ENCODE measurements at places on chromosomes 7 and 10.

DNA sequence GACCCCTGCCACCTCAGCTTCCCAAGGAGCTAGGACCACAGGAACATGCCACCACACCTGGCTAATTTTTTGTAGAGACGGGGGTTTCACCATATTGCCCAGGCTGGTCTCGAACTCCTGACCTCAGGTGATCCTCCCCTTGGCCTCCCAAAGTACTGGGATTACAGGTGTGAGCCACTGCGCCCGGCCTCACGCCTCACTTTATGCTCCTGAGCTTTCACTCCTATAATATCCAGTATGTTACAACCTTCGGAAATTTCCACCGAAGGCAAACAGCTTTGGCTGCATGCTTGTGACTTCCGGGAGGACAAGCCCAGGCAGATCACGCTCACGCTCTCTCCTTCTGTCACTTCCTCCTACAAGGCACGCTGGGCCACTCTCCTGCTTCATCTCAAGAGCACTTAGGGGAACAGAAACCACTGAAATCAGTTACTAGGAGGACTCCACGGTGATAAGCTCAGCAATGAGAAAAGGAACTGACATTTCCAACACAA lies 4.4 kb upstream of the MAD1L1 start:
- no peak for DNase-seq

DNA sequence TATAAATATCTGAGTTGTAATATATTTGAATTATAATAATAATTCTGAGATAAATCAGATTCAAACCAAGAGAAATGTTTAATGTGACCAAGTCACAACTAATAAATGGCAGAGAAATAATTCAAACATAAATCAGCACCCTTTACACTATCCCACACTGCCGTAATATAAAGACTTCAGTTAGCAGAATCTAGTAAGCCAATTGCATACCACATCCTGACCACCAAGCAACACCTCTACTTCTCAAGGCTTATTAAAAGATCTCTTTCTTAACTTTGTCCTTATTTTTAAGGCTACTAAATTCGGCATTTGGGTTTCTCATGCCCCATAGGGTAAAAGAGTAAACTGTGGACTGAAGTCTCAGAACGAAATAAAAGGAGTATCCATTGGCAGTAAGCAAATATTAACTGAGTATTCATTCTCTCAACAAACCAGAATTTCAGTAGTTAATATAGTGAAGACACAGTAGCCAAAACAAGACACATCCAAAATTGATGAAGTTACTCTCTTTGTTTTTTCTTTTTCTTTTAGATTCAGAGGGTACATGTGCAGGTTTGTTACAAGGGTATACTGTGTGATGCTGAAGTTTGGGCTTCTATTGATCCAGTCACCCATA lies 14.8 kb downstream of the ACBD5 start:
- DNase-seq, result no peak

- DNase-seq, result peak; percentile 66
These were observed 9.5 kb downstream of the RNF32 start for GRCh38 chr7:156650042-156650441.

GRCh38 chr7:101278461-101279292 lies 33.8 kb upstream of the FIS1 start:
- DNase-seq, result no peak

- no peak for DNase-seq
These were observed 45.5 kb upstream of the DDC start for GRCh38 chr7:50610521-50611277.

DNA sequence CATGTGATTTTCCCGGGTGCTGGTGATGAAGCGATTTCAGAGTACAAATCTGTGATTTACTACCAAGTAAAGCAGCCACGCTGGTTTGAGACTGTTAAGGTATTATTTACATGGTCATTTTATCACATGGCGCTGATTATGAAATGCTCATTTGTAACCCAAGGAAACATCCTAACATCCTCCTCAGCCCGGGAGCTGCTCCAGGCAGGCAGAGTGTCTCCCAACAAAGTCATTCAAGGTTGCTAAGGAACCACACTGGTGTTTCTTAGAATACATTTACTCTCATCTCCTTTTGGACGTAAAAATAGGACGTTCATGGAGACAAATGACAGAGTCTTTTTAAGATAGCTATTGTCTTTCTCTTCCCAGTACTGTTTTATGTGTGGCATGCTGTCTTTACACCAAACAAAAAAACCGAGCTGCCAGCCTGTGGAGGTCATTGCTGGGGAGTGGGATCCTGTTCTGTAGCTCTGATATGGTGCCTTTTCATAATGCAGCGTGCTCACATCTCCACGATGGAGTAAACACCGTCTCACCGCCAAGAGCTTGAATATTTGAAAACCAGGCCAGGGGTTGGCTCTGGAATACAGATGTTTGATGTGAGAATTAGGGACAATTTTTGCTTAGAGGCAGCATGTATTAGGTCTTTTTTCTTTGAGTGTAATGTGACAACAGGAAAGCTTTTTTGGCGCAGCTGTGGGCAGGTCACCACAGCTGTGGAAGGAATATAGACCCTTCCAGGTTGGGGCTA lies 119.6 kb downstream of the DOCK1 start:
- no peak for DNase-seq

DNA sequence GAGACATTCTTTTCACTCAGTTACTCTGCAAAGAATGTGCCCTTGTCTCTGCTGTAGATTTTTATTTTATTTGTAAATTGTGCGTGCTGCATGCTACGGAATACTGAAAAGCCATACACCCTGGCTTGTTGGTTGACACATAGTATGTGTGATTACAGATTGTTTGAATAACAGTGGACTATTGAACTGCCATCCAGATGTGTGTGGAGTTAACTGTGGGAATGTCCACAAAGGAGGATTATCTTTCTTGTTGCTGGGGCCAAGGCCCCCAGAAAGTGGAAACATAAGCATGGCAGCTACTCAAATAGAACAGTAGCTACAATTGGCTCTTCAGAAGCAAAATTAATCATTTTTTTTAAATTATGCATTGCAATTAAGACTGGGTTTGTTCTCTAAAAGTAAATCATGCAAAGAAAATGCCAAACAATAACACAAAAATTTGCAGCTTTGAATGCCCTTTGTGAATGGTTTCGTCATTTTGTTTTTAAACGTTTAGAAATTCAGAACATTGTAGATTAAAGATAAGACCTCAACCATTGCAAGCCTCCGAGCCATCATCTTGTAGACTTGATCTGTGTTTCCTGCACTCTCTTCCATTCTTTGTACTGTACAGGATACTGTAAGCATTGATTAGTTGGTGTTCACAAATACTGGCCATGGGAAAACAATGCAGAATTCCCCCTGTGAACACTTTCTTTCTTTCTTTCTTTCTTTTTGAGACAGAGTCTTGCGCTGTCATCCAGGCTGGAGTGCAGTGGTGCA lies 210.3 kb upstream of the TCF7L2 start:
- DNase-seq, result no peak

DNA sequence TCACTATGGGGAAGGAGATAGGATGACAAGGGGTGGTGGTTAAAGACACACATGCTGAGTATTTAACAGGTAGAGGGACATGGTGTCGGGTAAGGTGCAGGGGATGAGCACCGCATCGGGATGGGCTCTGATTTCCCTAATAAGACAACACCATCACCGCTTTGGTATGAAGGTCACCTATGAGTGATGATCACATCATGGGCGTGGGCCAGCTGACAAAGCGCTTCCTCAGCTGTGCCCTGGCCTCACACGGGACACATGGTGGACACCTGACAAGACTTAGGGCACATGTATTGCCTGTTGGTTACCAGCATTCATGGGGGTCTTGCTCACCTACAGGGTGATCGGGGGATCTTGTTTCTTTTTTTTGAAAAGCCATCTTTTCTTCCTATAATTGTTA lies 12.8 kb downstream of the C7orf57 start:
- no peak for DNase-seq

DNA sequence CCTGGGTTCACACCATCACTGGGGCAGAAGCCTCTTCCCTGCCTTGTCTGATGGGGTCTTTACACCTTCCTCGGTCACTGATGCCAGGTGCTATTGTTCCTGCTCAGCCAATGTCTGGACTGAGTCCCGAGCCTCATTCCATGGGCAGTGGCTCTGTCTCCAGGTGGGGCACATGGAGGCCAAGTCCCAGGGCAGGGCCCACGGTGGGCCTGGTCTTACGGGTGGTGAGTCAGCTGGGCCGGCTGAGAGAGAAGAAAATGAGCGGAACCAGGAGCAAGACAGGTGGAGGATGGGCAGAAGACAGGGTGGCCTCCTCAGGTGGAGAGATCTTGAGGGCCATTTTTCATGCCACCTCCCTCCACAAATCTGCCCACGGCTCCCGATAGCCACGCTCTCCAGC lies 131.7 kb upstream of the FAM20C start:
- DNase-seq, result no peak

DNA sequence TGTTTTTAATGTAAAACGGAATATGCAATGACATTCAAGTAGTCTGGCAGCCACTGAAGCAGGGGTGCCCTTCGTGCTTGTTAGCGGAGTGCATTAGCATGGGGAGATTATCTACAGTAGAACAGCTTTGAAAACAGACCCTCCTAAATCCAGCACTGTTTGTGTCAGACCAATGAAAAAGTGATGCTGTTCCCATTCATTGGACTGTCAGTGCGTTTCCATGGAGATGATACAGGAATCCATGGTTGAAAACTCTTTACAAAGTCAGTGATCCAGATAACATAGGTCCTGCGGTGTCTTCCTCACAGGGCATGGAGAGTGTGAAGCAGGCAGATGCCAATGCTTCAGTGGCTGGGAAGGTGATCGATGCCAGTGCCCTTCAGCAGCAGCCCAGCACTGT lies 73.6 kb downstream of the ITGB8 start:
- peak; percentile 17 for DNase-seq

GRCh38 chr10:14405076-14406065 lies 74.6 kb upstream of the FRMD4A start:
- no peak for DNase-seq

DNA sequence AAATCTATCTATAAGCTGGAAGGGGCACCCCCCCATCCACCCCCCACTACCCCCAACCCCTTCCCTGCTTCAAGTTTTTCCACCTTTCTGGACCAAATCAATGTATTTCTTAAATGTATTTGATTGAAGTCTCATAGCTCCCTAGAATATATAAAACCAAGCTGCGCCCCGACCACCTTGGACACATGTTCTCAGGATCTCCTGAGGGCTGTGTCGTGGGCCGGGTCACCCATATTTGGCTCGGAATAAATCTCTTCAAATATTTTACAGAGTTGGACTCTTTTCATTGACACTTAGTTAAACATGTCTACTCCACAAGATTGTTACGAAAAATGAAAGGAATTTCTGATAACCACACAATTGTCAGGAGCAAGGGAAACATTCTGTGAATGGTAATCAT lies 215.6 kb downstream of the ADARB2 start:
- DNase-seq, result no peak

GRCh38 chr7:142992427-142992826 lies 30.3 kb upstream of the KEL start:
- no peak for DNase-seq

GRCh38 chr10:2777666-2778355 lies 289.5 kb upstream of the PFKP start:
- DNase-seq, result no peak

GRCh38 chr7:94874036-94874785 lies 33.2 kb upstream of the PPP1R9A start:
- no peak for DNase-seq

DNA sequence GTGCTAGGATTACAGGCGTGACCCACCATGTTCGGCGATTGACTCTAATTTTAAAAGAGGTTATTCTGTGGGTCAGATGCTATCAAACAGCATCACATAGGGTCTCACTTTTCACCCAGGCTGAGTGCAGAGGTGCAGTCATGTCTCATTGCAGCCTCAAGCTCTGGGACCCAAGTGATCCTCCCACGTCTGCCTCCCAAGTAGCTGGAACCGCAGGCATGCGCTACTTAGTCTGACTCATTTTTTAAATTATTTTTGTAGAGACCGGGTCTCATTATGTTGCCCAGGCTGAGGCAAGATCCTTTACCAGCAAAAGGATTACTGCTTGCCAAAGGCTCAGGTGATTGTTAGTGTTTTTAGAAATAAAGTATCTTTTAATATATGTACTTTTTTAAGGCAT lies 42.9 kb upstream of the STOX1 start:
- DNase-seq, result no peak

- no peak for DNase-seq
These were observed 88.4 kb upstream of the SAMD8 start for GRCh38 chr10:75023074-75023473.

- DNase-seq, result no peak
These were observed 1.9 kb downstream of the SFTPD start for GRCh38 chr10:79947083-79947415.

DNA sequence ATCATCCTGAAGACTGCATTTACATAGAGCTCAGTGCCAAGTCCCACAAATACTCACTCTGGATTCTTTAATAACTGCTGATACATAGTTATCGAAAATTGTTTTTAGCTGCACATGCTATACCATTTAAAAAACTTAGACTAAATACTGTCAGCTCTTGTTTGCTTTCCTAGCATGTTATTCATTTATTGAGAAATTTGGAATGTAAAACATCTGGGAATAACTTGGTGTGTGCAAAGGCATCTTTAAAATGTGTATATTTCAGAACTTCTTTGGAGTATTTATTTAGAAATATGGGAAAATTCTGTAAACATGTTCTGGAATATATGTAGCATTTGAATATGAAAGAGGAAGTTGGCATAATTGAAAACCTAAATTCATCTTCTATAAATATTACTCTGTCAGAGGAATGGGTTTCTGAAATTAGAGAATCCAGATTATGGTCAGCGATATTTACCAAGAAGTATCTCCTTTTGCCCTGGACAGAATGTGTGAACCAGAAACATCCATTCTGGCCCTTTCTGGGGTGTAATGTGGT lies 119.7 kb downstream of the ARID5B start:
- DNase-seq, result no peak

- no peak for DNase-seq
These were observed 192.3 kb upstream of the ZMIZ1 start for GRCh38 chr10:78876449-78876848.

DNA sequence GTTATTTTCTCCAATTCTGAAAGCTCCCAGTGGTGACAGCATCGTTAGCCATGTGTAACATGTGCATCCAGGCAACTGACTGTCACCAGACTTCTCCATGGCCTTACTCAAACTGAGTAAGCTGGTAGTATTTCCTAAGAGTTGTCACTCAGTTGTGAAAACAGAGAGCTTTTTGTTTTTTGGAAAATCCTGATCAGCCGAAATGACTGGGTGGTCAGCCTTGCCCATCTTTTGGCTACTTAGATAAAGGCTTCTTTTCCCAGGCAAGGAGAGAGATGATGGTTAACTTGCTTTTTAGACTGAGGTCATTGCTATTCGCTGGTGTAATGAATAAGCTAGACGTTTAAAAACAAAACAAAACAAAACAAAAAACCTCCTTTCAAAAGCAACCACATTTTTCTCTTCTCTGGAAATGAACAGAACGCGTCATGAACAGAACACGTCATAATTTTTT lies 159.5 kb upstream of the KLF14 start:
- DNase-seq, result no peak

Data from WERI-Rb-1 (cell line).